ENCODE measurements at places on chromosomes 1 and 21.

DNA sequence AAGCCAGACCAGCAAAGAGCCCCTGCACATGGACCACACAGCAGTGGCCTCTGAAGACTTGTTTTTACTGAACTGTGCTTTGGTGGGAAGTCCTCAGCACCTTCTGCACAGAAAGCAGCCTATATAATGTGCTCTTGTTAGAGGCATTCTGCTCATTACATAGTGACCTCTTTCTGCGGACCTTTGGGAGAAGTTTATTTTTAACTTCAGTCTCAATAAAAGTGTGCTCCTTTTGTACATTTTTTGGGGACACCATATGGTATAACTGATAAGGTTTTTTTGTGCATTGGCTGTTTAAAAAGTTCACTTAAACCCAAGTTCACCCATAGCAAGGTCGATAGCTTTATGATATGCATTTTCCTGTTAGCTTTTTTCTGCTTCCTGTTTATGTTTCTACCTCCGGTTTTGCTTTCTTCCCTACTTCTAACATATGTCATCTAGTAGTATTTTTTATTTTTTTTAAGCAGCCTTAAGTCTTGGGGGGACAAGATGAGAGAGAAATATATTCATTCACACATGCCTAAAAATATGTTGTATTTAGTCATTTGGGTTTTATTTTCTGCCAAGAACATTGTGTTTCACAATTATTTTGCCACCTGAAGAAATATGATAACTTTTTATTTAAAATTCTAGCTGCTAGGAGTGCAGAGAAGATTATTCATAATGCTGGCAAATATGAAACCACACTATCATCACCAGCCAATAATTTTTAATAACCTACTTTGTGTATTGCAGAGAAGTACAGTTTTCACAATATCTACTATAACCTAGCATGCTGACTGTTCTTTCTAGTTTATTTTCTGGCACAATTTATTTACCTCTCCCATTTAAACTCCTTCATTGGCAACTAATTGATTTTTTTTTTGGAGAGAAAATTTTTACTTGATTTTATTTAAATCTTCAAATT lies 22.9 kb upstream of the SLC19A2 start:
- no peak for DNase-seq

DNA sequence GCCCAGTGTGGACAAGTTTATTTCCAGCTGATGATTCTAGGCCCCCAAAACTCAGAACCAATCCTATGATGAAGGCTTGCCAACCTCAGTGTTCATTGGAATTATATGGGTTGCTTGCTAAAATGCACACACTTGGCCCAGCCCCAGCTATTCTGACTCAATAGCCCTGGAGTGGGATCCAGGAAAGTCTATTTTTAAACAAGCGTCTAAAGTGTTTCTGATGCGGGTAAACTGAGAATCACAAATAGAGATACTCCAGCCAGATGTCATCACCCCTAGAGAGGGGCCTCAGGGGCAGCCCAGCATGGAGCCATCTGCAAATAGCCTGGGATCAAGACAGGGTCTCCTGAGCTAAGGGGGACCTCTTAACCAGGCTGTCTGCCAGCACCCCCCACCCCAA lies 46.0 kb downstream of the PKP1 start:
- DNase-seq: no peak

DNA sequence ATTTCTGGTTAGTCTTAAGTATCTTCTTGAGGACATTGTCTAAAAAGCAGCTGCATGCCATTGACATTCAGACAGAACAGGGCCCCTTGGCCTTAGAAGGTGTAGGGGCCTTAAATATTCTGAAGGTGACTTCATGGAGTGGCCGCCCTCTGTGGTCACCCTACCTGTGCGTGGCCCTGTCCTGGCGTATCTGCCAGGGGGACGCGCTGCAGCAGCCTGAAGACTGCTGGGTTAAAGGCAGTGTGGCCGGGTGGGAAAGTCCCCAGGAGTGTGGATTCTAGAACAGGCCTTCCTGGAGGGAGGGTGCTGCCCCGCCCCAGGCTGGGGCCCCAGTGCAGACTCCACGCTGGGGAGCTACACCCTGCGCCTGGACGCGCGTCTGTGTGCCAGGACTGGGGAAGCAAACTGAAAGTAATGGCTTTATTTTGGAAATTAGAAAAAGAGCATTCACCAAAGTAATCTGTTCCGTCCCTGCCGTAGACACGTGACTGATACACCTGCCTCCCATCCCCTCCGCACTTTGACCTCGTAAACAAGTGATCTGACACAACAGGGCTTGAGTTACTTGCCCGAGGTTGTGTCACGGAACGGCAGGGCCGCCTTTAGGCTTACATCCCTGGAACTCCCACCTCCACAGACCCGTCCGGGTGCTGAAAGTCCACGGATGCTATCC lies 1.8 kb downstream of the AGPAT3 start:
- DNase-seq: peak; percentile 19

DNA sequence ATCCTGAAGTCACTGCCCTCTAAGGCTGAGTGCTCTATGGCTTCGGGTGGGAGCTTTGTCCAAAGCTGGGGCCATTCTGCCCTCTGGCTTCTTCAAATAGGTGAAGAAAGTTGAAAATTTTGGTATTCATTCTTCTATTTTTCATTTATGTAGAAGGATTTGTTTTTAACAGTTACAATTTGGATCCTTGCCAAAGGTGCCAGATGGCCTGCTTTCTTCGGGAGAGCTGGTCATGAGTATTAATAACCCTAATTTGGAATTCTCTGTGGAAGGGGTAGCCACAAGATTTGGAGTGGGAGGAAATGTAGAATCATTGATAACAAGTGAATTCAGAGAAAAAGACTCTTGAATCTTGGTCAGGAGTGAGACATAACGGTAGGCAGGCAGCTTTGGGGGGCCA lies 370.4 kb upstream of the ST6GALNAC5 start:
- no peak for DNase-seq

DNA sequence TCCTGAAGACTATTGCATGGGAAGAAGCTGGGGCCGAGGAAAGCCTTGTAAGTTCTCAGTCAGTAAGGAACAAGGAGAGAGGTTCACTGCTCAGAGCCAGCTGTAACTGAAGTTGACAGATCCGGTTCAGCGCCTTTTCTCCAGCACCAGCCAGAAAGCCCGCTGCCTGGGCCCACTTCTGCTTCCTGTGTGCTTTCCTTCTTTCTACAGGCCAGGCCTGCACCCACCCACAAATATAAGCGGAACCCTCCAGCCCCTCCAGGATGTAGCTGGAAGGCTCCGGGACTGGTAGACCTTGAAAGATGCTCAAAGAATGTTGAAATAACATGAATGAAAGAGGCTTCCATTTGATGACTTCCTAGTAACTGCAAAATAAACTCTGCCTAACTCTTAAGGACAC lies 38.8 kb downstream of the PARP1 start:
- DNase-seq: no peak

GRCh38 chr1:205915354-205915990 lies 27.8 kb downstream of the SLC26A9 start:
- no peak for DNase-seq

DNA sequence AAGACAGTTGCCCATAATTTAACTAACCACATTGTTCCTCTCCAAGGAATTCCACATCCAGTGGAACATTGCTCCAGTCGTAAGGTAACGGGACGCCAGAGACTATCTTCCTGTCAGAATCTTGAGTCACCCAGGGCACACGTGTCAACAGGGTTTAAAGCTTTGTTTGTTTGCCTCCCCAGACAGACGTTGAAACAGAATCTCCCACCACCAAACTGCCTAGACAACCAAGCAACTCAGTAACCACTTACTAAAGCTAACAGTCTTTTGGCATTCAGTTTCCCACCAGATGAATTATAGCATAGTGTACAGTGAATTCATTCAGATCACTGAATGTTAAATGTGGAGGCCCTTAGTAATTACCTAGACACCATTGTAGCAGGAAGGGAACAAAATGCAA lies 439.5 kb downstream of the PLPP3 start:
- DNase-seq: no peak

- no peak for DNase-seq
These were observed 209.7 kb upstream of the VAMP3 start for GRCh38 chr1:7561331-7561921.

DNA sequence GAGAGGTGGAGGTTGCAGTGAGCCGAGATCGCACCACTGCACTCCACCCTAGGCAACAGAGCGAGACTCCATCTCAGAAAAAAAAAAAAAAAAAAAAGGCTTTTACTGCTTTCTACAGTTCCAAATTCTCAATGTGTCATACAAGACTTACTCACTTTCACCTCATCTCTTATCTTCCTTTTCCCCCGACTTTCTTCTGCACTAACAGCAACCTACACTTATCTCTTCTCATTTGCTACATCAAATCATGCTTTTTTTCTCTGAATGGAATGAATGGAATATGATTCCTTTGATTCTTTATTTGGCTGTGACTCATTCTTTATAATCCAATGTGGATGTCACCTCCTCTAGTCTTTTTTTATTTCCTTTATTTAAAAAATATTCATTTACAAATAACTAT lies 168.4 kb upstream of the DMRTA2 start:
- DNase-seq: no peak

DNA sequence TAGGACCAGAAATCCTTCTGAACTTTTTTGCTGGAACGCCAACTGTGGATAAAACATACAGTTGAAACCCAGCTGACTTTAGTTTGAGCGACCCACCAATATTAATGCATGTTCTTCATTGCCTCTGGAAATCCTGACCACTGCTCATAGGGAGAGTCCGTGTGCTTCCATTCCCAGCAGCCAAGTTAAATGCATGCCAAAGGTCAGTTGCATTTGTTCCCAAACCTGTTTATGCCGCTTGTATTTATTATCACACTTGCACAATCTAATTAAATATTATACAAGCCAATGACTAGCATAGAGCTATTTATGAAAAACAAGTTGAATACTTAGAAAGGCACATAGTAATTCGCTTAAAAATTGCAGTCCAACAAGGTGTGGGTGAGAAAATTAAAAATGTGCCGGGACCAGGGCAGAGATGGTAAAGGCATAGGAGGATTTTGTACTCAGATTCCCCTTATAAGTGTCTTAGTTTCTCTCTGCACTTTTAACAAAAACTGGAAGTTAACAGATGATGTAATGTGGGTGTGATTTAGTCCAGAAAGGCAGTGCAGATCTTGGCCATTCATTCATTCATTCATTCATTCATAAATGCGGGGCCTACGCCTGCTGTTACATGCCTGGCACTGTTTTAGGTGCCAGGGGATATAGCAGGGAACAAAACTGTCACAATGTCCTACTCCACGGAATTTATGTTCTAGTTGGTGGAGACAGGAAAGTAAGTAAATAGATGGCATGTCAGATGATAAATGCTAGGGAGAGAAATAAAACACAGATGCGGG lies 99.7 kb downstream of the PRDM2 start:
- DNase-seq: no peak

DNA sequence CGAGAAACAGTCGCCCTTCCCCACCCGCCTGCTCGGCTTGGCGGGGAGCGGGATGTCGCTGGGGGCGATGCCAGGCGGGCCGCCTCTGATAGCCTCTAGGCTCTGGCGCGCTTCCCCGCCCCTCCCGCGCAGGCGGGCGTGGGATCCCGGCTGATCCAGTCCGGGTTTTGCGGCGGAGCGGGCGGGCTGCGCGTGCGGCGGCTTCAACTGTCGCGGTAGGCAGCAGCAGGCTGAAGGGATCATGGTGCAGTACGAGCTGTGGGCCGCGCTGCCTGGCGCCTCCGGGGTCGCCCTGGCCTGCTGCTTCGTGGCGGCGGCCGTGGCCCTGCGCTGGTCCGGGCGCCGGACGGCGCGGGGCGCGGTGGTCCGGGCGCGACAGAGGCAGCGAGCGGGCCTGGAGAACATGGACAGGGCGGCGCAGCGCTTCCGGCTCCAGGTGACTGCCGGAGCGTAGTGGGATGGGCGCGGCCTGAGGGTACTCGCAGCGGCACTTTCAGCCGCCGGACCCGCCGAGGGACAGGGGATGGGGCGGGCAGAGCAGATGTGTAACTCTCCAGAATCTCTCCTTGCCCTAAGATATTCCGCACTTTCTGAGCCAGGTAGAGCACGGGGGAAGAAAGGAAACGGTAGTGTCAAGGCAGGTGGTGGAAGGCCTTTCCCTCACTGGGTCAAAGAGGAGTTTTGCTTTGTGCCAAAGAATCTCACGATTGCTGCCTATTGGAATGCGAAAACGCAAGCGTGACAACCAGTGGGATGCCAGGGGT lies at the start of gene FAAH:
FAAH (plus strand) TSS at position 210 of the 764 bp plus-strand sequence; CDS start at position 242, 32 bp downstream.
- DNase-seq: peak; percentile 41

- DNase-seq: no peak
These were observed 137.1 kb upstream of the KLHDC7A start for GRCh38 chr1:18343581-18343980.

DNA sequence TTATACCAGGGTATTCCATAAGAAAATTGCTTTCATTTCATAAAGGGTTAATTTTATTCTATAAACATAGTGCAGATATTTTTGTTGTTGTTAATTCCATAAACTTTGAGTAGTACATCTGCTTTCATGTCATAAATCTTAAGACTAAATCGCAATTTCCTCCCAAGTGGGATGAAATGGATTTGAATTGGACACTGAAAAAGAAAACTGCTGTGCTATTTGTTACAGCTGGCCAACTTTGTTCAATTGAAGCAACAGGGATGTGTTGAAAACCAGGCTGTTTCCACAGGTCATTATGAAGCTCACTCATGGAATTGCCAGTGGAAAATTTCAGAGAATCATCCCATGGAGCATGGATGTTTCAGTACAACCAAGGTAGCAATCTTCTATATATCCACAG lies 252.5 kb upstream of the RGS18 start:
- no peak for DNase-seq

- no peak for DNase-seq
These were observed 17.4 kb upstream of the PLEKHA6 start for GRCh38 chr1:204376919-204377799.

DNA sequence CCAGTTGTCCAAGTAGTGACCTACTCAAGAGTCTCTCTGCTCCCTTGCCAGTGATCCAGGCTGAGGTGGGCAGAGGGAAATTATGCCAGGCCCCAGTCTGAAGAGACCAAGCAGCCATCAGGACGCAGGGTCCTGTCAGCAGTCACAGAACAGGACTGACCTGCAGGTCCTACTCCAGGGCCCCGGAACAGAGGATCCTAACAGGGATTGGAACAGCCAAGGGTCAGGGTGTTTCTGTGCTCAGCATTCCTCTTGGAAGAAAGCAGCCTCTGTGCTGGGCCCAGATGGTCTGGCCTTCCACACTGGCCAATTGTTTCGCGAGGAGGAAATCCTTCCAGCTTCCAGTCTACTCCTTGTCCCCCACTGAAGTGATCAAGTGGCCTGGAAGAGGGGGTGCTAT lies 41.6 kb upstream of the USP1 start:
- DNase-seq: no peak

- DNase-seq: no peak
These were observed 44.0 kb downstream of the TRAF5 start for GRCh38 chr1:211370669-211371068.

Data from CD4-positive, alpha-beta T cell treated with Interferon gamma for 1 hour (primary cell).